ENCODE measurements at places on chromosomes 7 and 10.

DNA sequence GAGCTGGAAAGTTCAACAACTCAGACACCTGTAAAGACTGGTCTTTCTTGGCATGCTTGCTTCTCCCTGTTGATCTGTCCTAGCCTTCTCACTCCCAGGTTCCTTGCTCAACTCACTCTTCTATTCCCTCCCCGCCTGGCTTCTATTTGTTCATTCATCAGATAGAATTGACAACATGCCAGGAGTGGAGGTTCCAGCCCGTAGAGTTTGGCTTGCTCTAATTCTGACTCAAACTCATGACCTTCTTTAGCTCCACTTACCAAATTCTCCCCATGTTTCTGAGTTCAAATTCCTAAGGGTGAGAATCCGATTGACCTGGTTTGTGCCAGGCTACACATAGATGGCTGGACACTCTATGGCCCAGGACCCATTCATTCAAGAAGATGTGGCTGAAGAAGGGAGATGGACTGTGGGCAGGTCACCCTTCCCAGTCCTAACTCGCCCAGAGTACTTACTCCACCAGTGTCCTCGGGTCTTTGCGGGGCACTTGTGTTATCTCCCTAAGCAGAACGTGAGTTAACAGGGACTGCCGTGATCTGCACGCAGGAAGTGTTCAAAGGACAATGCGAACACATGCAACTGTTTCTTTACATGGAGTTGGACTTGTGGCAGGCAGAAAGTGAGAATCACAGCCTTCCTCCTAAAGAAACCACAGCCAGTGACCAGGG, 4.0 kb upstream of the TMEM236 start:
- no peak for DNase-seq

- peak; percentile 23 for DNase-seq
Measured at GRCh38 chr10:16440396-16441133, 3.8 kb downstream of the PTER start.

- DNase-seq, result peak; percentile 47
Measured at GRCh38 chr10:47165711-47166404, 134.1 kb upstream of the GDF10 start.

DNA sequence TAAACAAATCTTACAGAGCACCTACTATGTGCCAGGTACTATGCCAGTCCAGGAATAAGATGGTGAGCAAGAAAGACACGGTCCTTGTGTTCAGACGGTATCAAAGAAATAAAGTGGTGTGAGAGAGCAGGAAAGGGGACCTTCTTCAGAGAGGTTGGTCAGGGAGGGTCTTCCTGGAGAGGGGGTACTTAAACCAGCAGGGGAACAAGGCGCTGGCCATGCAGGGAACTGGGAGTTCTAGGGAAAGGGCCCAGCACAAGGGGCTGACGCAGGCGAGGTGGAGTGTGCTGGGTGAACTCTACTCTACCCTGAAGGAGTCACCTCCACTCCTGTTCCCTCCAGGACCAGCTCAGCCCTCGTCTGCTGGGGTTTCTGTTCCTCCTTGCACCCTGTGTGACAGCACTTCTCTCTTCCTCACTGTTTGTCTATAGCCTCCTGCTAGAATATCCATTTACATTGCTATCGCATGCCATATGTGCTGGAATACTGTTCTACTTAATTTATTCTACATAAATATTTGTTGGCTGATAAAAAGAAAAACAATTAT, 73.5 kb downstream of the AOAH start:
- DNase-seq, result no peak

GRCh38 chr10:70584909-70585544, 17.5 kb downstream of the PRF1 start:
- DNase-seq, result no peak

DNA sequence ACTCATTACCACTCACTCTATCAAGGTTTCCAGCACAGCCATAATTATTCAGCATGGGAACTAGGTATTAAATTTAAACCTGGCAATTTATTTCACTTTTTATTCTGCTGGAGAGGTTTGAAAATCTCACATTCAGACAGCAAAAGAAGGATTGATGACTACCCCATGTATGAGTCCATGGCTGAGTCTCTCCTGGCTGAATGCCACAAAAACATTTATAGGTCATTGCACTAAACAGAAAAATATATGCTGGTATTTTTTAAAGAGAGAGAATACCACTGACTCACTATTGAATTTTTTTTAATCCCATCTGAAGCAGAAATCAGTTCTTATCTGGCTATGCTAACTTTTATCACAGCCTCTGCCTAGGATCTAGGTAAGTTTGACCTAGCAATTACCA, 336.3 kb downstream of the PPP1R3A start:
- DNase-seq, result no peak

DNA sequence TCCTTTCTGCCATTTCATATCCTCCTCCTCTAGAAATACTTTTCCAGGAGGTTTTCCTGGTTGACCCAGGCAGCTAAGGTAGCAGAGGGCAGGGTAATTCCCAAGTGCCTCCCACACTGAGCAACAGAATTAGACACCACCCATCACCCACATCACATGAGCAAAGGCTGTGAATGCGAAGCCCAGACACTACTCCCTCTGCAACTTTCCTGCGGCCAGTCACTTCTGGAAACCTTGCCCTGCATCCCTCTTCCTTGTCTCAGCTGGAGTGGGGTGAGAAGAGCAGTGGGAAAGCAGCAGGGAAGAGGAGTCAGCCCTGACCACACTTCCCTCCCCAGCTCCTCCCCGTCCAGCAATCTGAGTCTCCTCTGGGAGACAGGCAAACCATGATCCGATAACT, 15.2 kb downstream of the TMEM176B start:
- no peak for DNase-seq

DNA sequence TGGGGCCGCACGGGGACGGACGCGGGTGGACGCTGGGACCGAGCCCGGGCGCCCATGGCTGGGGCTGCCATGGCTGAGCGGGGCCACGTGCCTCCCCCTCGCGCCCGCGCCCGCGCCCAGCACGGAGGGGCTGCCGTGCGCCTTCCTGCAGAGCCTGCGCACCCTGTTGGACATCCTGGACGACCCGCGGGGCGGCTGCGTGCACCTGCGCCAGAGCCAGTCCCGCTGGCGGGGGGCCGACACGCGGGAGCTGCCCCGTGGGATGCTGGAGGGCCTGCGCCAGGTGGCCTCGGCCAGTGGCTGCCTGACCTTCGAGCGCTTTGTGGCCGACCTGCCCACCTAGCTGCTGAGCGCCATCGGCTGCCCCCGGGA, 72.5 kb upstream of the KCTD7 start:
- no peak for DNase-seq

DNA sequence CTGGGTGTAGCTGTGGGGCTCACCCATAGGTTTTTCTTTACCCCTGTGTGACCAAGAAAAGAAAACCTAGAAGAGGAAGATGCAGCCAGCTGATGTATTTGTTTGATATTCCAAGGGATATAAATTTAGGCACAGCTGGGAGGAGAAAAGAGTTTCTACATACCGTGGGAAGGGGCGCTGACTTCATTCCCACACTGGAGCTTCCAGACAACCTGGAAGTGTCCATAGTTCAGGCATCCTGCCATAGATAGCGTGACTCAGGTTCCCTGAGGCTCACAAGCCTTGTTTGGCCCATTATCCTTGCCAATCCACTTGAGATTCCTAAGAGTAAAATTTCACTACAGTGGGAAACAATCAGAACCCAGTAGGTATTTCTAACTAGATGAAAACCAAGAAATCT, 371.7 kb upstream of the NRP1 start:
- no peak for DNase-seq

DNA sequence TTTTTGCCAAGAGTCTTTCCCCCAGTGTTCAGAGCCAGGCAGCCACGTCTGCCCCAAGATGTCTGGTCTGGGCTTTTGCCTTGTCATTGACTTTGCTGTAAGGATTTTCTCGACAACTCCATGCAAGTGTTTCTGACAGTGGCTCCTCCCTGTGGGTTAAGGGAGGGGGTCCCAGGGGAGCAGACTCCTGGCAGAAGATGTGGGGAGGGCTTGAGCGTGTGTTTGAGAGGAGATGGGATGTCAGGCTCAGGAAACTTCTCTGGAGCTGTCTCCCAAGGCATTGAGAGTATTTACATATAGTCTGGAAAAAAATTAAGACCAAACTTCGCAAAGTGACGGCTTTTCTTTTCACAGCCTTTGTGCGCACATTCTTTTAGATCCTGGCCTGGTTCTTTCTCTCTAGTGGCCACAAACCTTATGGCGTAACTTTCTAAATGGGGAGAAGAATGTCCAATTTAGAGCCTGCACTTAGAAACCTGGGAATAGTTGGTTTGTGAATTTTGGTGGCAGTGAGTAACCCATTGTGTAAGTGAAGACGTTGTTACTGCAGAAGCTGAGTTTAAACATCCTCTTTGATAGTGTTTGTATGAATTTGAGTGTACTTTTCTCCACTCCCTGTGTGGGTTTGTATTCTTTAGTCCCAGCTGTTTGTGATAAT, 201.5 kb downstream of the LRMDA start:
- no peak for DNase-seq

DNA sequence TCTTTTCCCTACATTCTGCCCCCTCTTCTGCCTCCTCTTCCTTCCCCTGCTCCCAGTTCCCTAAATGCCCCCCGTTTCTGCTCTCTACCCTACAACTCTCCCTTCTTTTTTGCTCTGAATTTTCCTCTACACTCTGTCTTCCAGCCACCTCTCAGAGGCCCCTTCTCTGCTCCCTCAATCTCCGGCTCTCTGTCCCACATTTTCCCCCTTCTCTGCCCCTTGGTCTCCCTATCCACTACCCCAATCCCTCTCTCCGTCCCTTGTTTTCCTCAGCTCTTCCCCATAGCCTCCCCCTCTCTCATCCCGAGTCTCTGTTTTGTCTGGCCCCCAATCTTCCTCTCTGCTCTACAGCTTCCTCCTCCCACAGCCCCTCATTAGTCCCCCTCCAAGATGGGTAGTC, 3.3 kb downstream of the ALOX5 start:
- DNase-seq, result no peak

DNA sequence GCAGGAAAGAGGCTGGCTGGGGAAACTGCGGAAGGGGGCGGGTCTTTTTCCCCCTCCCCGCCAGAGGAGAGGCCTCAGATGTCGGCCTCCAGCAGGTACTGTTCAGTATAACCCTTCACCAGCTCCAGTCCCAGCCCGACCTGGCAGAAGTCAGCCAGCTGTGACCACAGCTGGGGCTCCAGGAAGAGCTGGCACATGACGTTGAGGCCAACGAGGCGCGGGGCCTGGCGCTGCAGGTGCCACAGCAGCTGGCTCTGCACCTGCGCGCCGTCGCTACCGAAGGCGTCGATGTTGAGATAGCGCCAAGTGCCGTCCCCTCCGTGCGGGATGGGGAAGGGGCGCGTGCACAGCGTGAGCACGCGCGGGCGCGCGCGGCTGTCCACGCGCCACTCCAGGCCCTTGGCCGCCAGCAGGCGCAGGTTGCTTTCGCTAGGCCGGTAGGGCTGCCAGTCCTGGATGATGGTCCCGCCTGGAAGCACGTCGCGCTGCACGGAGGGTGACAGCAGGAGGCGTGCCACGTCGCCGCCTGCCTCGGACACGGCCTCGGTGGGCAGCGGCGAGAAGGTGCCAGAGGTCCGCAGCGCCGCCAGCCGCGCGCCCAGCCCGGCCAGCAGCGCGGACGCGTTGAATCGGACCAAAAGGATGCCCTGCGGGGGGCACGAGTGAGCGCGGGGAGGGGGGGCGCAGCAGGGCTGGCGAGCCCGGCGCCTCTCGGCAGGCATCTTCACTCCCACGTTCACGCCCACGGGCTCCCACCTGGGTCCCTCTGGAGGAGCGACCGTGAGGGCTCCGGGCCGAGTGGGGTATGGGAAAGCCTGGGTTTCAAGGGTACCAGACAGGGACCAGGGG, 6.9 kb upstream of the VGF start:
- no peak for DNase-seq

DNA sequence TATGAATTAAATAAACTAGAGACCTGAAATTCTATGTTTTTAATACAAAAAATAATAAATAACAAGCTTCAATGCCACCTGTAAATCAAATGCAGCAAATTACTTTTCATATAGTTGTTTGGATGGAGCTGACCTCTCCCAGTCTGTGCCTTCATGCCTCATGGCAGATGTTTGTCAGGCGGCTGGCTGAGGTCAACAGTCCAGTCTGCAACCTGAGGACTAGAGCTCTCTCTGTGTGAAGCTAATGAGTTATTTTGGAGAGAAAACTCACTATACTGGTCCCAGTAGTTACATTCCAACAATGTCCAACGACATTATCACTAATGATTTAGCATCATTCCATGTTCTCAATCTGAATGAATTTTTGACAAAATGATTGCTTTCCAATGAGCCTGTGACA, 746.2 kb upstream of the POM121L12 start:
- DNase-seq, result no peak

DNA sequence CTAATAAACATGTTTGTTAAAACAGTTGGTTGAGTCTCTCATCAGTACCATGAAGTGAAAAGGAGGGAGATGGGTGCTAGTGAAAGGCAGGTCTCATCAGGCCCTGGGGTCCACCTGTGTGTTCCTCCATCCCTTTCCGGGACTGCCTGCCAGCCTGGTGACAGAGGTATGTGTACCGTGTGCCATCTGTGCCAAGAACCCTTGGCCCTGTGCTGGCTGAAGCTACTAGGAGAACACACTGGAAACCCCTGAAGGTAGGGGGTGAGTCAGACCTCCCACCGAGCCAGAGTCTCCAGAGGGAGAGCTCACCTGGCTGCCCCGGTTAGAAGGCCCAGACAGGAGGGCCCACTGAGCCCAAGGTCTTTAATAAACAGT, 2.3 kb downstream of the DDIT4 start:
- DNase-seq, result no peak

DNA sequence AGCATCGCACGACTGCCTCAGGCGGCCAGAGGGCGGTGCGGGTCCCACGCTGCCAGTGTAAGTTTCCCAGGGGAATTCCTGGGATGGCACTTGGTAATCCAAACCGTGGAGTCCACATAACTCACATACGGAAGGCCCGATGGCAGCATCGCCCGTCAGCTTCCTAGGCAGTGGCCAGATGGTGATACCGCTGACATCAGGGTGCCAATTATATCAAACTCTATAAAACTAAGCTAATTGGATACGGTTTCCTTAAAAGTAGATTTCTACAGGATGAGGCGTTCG, 189.8 kb downstream of the CELF2 start:
- DNase-seq, result no peak

- no peak for DNase-seq
Measured at GRCh38 chr10:112775892-112776674, 174.0 kb upstream of the TCF7L2 start.

DNA sequence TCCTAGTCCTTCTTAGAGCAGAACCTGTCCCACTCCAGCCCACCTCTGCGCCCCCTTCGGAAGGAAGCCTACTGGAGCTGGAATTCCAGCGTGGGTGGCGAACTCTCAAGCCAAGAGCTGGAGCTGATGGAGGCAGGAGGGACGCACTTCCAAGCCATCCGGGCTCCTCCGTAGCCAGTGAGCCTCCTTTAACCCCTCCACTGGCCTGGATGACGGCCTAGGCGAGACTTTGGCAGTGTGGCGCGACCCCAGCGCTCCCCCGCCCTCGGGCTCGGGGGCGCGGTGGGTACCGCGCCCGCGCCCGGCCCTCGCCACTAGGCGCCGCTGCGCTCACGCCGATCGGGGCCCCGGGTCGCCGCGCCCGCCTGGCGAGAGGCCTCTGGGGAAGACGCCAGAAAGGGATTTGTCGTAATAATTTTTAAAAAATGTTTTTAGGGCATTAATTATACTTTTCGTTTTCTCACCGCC, 5.1 kb upstream of the EMX2 start:
- no peak for DNase-seq
